ENCODE measurements at places on chromosomes 4 and X.

GRCh38 chrX:29419774-29420553, 795.4 kb upstream of the MAGEB2 start:
- DNase-seq: no peak

GRCh38 chrX:138925330-138925729, 213.8 kb upstream of the FGF13 start:
- no peak for DNase-seq

GRCh38 chr4:183876268-183876934, 28.7 kb upstream of the STOX2 start:
- no peak for DNase-seq

- no peak for DNase-seq
These were observed 373 bp upstream of the INTS6L start for GRCh38 chrX:135520022-135520552.

- no peak for DNase-seq
These were observed 49.5 kb downstream of the METTL14 start for GRCh38 chr4:118734491-118735205.

DNA sequence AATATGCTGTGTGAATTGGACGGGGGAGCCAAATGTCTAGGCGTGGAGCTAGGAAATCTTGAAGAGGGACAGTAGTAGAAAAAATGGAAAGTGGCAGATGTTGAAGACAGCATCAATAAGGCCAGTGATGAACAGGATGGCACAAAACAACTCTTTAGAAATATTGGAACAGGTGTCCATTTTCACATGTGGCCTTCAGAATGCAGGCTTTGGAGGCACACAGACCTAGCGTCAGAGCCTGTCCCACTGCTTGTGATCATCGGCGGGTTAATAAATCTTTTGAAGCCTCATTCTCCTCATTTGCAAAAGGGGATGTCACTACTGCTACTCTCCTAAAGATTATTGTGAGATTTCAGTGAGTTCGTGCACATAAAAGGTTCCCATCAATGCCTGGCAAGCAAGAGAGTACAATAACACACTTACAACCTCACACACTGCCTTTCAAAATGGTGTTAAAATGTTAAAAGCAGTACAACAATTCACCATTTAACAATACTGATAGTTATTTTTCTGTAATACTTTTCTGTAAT, 2.4 kb downstream of the PDLIM3 start:
- no peak for DNase-seq

DNA sequence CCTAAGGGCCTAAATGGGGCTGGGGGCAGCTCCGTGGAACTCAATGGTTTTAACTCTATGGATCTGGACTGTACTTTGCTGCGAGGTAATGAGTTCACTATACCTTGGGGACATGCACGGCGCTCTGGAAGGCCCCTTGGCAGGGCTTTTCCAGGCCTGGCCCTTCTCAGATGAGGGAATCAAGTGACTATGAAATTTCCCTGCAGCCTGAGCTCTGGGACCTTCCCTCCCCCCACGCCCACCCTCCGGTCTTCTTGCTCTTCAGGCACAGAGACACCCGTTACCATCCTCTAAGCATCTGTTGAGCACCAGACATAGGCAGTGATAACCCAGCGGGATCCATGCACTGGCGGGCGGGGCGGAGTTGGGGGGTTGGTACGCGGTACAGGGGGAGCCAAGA, 109.2 kb downstream of the PSAPL1 start:
- no peak for DNase-seq

DNA sequence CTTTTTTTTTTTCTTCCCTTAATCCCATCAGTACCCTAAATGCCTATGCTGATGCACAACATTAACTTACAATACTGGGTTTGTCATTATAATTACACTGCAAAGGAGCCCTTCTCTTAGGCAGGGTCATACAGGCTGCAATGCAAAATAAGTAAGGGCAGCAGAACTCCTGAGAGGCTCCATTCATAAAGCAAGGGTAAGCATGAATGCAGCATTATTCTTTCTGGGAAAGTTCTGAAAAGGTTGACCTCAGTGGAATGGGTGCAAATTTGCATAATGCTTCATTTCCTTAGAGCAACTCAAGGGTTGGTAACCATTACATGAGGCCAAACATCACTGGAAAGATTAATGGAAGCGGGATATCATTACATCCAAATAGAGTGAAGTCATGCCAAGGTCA, 789.2 kb downstream of the KLHL13 start:
- DNase-seq: no peak

DNA sequence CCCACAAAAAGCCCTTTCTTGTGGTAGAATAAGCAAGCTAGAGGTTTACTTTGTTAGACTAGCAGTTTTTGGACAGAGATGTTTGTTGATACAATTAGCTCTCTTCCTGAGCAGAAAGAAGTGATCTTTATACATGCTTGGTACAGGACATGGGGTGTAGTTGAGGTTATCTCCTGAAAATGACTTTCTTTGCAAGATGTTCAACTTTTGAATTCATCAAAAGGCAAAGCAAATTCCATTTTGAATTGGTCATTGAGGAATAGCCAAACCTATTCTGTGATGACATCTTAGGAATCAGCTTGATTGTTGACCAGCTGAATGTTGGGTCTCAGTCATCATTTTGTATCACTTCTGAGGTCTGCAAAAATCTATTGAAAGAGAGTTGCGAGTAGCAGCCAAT, 3.8 kb downstream of the CPE start:
- DNase-seq: no peak

- DNase-seq: no peak
These were observed 98.0 kb downstream of the ATP11C start for GRCh38 chrX:139834879-139835278.

DNA sequence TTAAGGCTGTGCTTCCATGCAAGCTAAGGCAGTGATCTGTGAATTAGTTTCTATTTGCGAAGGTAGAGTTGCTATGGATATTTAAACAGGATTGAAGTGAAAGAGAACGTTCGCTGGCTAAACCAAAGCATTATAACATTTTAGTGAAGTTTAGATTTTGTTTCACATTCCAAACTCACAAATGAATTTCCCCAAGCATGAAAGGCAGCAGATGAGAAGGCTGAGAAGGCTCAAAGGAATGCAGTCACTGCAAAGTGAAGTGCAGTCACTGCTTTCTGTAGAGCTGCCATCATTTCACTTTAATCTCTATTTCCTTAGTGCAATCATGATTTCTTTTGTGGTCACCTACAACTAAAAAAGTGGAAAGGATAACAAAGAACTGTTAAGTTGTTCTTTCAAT, 334.7 kb upstream of the NR3C2 start:
- DNase-seq: no peak

- DNase-seq: no peak
These were observed 37.0 kb upstream of the ATP6AP2 start for GRCh38 chrX:40543661-40544328.

All from effector memory CD4-positive, alpha-beta T cell (primary cell).